ENCODE measurements at places on chromosomes 3 and 15.

DNA sequence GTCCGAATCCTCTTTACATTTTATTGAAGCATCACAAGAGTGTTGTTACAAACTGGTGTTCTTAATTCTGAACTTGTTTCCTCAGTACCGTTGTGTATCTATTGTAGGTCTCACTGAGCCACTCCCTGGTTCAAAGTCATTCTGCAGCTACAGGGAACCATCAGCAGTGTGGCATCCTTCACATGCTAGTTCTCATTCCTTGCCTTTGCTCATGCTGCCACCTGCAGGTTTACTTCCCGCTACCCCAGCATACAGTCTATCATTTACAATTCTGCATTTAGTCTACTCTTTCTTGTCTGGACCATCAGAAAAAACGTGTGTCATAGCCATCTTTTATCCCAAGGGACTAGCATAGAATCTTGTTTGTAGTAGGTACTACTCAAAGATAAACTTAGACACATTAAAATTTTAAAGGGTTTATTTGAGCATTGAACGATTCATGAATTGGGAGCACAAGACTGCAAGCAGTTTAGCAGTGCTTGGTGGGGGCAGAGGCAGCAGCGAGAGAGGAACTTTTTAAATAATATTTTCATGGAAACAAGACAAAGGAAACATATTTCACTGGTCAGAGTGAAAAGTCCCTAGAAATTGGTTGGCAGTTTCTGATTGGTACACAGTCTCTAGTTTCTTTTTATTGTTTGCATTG is 402.1 kb downstream of the CADM2 start:
- no peak for DNase-seq

- no peak for DNase-seq
Measured at GRCh38 chr3:74200952-74201351, 413.5 kb downstream of the CNTN3 start.

DNA sequence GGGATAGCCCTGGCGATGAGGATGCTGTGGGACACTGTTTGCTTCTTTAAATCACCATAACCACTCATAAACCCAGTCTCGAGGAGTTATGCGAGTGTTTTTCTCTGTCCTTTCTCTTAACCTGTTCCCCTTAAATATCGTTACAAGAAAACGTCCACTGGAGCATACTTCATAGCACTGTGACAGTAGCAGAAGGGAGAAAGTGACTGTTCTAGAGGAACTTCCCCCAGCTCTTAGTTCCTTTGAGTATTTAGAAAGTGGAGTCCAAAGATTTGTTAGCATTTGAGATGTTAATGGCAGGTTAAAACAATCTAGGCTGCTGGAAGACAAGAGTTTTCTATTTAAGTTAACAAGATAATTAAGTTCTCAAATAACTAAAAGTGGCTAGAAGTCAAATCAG is 142.0 kb downstream of the GADL1 start:
- DNase-seq: no peak

GRCh38 chr15:45689616-45690015 is 54.8 kb downstream of the SQOR start:
- DNase-seq: no peak
